GF-D8 (cell line): ENCODE measurements at places on chromosomes 16 and 17.

DNA sequence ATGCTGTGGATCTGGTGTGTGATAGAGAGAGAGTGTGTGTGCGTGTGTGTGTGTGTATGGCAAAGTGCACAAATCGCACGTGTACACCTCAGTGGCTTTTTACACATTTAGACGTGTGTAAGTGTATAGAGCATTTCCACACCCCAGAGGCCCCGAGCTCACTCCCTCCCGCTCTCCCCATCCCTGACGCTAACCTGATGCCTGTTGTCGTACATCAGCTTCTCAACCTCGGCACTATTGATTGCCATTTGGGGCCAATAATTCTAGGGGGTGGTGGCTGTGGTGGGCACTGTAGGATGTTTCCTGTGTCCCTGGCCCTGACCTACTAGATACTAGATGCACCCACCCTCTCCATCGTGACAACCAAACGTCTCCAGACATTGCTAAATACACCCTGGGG is 30.4 kb upstream of the CRISPLD2 start:
- no peak for DNase-seq

DNA sequence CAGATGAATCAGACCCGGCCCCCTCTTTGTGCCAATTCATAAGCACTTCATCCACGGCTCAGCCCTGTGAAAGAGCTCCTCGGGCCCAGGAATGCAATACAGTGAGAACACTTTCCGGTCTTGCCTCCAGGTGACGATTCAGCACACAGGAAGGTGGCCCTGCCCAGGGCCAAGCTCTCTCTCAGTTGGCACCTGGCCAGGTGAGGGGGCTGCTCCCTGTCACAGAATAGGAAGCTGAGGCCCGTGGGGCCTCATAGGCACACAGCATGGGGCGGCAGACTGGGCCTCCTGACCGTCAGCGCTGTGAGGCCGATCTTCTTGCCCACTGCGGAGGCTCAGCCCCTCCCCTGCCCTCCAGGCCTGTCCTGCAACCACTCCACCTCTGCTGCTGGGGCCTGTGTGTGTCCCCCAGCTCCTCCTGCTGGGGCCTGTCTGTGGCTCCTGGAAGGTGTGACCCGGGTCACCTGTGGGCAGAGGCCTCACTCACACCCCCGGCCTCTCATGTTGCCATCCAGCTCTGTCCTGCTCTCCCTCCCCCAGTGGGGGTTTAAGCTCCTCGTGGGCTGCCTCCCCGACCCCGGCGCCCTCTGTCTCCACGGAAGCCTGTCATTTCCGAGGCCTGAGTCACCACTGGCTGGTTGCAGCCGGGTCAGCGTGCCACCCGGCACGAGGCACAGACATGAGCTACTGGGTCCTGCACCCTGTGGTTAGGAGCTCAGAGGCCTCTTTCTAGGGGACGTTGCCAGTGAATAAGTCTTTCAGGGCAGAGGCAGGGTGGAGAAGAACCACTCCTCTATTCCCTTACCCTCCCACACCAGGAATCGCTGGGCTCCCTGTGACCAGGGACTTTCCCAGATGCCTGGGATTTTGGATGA is 114.4 kb downstream of the SEC14L1 start:
- DNase-seq: no peak

- peak; percentile 84 for DNase-seq
These were observed 21.2 kb downstream of the SMG6 start for GRCh38 chr17:2282297-2282873.

GRCh38 chr16:28891964-28892890 is 13.9 kb downstream of the ATP2A1 start:
- DNase-seq: no peak

DNA sequence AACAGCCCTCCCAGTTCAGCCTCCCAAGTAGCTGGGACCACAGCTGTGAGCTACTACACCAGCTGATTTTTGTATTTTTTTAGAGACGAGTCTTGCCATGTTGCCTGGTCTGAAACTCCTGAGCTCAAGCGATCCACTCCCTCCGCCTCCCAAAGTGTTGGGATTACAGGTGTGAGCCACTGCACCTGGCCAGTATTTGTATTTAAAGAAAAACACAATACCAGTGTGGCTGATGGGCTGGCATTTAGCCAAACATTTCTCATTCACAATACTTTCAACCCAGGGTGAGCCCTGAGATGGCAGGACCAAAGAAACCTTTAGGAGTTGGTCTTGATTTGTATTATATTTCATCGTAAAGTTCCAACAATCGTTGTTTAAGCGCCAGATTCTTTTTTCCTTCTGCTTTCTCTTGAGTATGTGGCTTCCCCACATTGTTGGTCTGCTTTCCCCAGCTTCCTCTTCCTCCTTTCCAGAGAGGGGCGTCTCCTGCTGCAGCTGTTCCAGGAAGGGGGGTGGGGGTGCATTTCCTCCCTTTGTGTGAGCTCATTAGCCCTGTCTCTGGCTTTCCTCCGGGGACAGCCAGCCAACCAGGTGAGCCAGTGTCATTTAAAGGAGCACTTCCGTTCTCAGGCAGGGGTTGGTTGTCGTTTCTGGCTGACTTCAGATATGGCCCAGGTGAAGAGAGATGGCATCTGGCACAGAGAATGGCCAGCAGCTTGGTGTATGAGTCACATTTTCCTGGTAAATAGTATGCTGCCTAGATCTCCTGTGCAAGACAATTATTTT is 79.9 kb downstream of the GPRC5B start:
- DNase-seq: peak; percentile 68

- no peak for DNase-seq
These were observed 195.0 kb upstream of the ELAC2 start for GRCh38 chr17:13212860-13213259.

- DNase-seq: no peak
These were observed 46.3 kb downstream of the DNAH9 start for GRCh38 chr17:11644265-11645212.

- no peak for DNase-seq
These were observed 9.8 kb downstream of the SLC12A3 start for GRCh38 chr16:56874800-56875199.

GRCh38 chr17:58403311-58403710 is 14.0 kb downstream of the RNF43 start:
- DNase-seq: no peak

- DNase-seq: peak; percentile 18
These were observed 1.0 kb downstream of the LITAF start for GRCh38 chr16:11585460-11586377.

- no peak for DNase-seq
These were observed 185.4 kb downstream of the SEC14L1 start for GRCh38 chr17:77326076-77326591.

- no peak for DNase-seq
These were observed 6.3 kb upstream of the PABPN1L start for GRCh38 chr16:88872650-88873331.

- DNase-seq: no peak
These were observed 136.6 kb upstream of the ELAC2 start for GRCh38 chr17:13154398-13154797.

DNA sequence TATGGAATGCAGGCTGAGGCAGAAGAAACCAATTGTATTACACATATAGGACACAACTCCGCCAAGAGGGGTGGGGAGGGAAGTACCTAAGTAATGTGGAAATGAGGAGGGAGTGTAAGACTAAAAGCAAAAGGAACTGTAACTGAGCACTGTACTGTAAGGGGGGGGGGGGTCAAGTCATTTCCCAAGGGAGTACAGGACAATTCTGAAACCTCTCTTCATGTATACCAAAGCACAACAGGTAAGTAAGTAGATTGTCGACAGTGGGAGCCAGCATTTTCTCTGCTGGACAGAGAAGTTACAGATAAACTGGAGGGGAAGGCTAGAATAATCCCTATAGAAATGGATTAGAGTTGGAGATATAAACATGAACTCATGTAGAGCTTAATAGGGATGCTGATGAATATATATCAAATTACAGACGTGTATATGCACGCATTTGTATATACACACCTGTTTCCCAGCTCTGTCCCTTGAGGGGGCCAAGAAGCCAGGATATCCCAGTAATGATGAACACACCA is 6.4 kb downstream of the USP22 start:
- no peak for DNase-seq

DNA sequence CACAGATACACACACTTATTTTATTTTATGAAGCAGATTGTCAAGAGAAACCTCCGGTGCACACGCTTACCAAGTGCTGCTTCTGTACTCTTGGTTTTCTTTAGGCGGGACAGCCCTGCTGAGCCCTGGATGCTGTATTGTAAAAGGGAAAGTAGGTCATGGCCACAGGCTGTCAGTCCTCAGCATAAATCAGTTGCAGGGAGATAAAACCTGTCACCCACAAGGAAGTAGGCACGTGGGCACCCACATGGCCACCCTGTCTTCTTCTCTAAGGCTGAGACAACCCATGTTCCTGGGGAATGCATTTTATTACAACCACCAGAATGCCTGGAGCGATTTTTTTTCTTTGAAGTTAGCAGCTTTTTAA is 59.3 kb downstream of the ASIC2 start:
- no peak for DNase-seq

DNA sequence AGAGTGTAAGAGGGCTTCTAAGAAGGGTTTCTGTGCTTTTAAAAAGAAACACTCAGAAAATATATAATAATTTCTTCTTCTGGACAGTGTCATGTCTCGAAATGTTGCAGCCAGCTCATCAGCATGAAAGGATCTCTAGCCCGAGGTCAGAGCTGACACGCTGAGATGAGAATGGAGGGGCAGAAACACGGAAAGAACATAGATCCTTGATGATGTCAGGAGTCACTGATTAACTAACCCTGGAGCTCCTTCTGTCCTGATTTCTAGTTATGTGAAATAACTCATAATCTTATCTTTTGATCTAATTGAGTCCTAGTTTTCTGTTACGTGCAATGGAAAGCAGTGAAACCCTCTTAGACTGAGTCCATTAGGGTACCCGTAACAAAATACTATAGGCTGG is 10.3 kb upstream of the TOX3 start:
- no peak for DNase-seq

DNA sequence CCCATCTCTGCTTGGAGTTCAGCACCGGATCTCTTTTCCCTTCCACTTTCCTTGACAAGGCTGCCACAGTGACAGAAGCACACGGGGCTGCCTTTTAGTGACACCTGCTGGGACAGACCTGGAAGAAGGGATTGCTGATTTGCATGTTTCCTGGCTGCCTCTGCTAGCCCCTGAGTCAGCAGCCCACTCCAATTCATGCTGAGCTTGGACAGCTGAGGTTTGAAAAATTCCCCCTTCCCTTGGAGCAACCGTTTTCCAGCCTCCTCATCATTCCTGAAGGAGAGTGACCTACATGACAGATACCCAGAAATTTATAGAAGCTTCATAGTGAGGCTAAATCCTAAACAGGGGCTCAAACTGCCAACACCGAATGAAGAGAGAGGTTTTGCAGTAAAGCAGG is 18.8 kb upstream of the RBL2 start:
- DNase-seq: no peak

- no peak for DNase-seq
These were observed 87.3 kb upstream of the IRX5 start for GRCh38 chr16:54843424-54843750.

GRCh38 chr17:49890077-49890821 is 42.4 kb upstream of the TAC4 start:
- no peak for DNase-seq

DNA sequence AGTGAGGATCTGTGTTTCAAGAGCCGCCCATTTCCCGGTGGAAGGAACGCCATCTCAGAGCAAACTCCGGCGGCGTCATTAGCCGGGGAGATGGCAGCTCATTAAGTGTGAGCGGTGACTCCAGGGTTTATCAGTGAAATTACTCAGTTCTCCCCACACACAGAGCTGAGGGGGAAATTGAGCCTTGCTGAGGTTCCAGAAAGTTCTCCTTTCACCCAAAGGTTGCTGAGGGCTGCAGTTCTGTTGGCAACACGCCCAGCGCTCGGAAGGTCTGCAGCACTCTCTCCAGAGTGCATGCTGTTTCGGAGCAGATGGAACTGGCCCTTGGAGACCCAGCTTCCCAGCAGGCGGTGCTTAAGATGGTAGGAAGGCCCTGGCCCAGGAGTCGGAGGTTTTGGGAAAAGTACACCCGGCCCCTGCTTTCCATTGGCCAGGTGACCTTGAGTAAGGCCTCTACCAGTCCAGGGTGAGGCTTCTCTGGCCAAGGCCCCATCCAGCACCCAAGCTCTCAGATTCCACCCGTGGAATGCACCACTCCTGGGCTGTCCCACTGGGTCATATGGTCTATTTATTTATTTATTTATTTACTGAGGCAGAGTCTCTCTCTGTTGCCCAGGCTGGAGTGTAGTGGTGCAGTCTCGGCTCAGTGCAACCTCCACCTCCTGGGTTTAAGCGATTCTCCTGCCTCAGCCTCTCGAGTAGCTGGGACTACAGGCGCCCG is 167.7 kb upstream of the CIBAR2 start:
- DNase-seq: no peak

DNA sequence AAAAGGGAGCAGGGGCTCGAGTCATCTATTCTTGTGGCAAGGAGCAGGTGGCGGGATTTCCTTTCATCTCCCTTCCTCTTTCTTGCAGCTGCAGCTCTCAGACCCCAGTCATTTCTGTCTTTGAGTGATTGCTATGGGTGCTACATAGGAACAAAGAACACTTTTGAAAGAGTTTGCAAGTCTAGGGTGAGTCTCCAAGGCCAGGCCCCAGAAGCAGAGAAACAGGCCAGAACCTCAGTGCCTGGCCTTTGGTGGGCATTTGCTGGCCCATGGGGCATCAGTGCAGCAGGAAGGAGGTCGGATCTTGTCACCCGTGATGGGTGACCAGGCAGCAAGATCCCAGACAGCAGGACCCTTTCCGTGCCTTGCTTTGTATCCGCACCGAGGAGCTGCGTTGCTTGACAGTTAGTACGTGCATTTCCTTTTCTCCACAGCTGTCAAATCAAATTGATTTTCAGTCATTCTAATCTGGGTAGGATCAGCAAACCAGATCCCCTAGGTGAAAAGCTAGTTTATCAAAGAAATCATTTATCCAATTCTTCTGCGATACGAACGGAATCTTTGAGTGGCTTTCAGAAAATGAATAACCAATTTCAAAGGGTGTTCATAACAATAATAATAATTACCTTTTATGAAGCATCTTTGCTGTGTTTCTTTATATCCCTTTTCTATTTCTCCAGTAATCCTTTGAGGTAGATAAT is 244.6 kb upstream of the MAF start:
- DNase-seq: no peak

DNA sequence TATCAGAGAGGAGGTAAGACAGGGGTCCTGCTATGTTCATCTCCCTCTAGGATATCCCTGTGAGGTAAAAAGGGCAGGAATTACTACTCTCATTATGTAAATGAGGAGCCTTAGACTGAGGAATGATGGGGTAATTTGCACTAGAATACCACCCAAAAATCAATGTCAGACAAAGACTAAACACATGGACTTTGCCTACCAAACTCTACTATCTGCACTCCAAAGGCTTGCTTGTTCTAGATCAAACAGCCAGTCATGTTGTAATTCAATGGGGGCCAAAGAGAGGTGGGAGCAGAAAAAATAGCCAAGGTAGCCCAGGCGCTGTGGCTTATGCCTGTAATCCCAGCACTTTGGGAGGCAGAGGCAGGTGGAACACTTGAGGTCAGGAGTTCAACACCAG is 120.7 kb downstream of the LYRM1 start:
- DNase-seq: no peak

- DNase-seq: no peak
These were observed 102.8 kb upstream of the AMZ2 start for GRCh38 chr17:68145088-68145487.
